ENCODE measurements at places on chromosomes 2 and 18.

GRCh38 chr18:6156446-6156845 lies 258.3 kb downstream of the L3MBTL4 start:
- DNase-seq: no peak

DNA sequence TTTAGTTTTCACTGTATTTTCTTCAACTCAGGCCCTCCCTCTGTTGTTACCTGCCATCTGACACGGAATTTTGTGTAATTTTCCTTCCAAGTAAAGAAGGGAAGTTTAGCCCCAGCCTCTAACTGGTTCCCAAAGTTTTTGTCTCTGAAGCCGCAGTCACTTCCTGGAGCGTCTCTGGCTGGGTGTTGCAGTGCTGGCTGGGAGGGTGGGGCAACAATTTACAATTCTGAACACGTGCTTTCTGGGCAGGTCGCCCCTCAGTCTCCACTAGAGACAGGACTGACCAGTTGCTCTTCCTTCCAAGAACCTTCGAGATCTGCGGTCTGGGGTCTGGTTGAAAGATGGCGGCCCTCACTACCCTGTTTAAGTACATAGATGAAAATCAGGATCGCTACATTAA lies 3.5 kb downstream of the CNDP2 start:
- DNase-seq: peak; percentile 83

- DNase-seq: no peak
These were observed 137.6 kb downstream of the MYO1B start for GRCh38 chr2:191382801-191383200.

DNA sequence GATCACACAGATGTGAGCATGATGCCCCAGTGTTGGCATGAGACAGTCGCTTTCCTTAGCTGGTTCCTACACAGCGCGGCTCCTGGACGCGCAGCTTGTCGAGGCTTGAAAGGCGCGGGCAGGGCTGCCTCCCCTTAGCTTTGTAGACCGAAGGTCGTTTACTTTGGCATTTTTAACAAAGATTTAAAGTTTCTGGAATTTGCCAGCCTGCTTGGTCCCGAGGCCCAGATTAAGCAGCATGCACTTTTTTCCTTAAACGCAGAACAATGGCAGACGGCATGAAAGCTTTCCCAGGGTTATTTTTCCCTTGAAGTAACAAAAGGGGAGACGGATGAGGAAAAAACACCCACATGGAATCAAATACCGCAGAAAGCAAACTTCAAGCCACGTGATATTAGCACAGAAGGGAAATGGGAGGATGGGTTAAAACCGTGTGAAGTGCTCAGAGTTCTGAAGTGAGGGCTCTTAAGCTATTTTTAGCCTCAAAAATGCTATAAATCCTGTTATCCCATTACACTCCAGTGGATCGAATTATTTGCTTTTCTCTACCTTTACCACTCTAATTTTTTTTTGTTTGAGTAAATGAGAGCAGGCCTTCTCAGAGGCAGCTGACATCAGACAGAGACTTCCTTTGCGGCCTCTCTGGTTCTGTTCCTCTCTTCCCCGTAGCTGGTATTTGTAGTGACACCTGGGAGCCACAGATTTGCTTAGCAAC lies 55.7 kb downstream of the NPAS2 start:
- DNase-seq: no peak

- no peak for DNase-seq
These were observed 911 bp upstream of the PTPRM start for GRCh38 chr18:7566244-7566566.

DNA sequence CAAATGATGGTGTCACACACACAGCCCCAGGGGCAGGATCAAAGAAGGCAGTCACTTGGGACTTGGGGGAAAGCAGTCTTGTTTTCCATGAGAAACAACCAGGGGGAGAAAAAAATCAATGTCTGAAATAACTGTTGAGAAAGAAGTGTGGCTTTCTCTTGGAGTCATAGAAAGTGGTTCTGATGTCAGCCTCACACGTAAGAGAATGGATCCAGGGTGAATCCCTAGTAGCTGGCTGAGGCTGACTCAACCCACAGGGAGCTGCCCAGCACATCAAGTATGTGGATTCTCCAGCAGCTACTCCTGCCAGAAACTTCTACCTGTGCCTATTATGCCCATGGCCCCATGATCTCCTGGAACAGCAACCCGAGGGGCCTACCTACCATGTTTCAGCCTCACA lies 33.6 kb upstream of the ZBTB7C start:
- no peak for DNase-seq

All from psoas muscle (tissue), 8 donors.